Activated CD4-positive, alpha-beta T cell treated with anti-CD3 and anti-CD28 coated beads for 36 hours (primary cell): ENCODE measurements at places on chromosomes 3 and 15. TPM values are rescaled to one million over a fixed set of nuclear protein-coding genes. Genes with fewer than 3 reads are reported as not detected.

DNA sequence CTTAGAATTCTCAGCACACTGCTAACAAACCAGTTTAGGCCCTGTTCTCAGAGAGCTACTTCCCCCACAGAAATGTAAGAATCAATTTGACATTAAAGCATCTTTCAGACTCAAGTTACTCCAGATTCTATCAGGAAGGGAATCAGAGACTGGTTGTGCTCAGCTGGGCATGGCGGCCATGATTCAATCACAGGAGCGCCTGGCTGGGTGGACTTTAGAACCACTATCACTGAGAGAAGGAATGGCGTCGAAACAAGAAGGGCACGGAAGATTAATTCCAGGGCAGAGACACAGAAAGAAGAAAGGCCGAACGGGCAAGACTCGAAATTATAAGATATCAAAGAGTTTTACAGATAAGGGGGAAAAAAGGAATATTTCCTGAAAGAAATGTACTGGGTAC is 6.2 kb downstream of the TNIK start:
- no peak for DNase-seq
- no peak overlapping the region for H3K4me3 ChIP-seq
- no peak overlapping the region for H3K27ac ChIP-seq
- H3K27me3 ChIP-seq, result no peaks in the 10 kb centered on the region

FAM81A gene
- 0.57 TPM for total RNA-seq

- no peak overlapping the region for H3K4me3 ChIP-seq
- no peaks in the 10 kb centered on the region for H3K4me1 ChIP-seq
- no peak overlapping the region for H3K27ac ChIP-seq
- no peaks in the 10 kb centered on the region for H3K27me3 ChIP-seq
- no peak for DNase-seq
These were observed 592.8 kb upstream of the GBE1 start for GRCh38 chr3:82354228-82354627.

GRCh38 chr15:65209701-65210643 is 1.3 kb downstream of the CILP start:
- no peak for DNase-seq
- H3K36me3 ChIP-seq, result no peaks in the 10 kb centered on the region
- no peaks in the 10 kb centered on the region for H3K27me3 ChIP-seq
- peaks cover 3% of the 10 kb centered on the region for H3K4me1 ChIP-seq

GRCh38 chr3:158552124-158552523 is 18.9 kb upstream of the MLF1 start:
- DNase-seq, result no peak
- peaks cover 7% of the 10 kb centered on the region for H3K36me3 ChIP-seq

- no peak overlapping the region for H3K27ac ChIP-seq
- peak; percentile 84 for DNase-seq
- H3K4me1 ChIP-seq, result peaks cover 18% of the 10 kb centered on the region
- no peaks in the 10 kb centered on the region for H3K36me3 ChIP-seq
- peak overlapping the region; percentile 15 for H3K4me3 ChIP-seq
These were observed 12.7 kb downstream of the PLXND1 start for GRCh38 chr3:129593595-129594339.

DNA sequence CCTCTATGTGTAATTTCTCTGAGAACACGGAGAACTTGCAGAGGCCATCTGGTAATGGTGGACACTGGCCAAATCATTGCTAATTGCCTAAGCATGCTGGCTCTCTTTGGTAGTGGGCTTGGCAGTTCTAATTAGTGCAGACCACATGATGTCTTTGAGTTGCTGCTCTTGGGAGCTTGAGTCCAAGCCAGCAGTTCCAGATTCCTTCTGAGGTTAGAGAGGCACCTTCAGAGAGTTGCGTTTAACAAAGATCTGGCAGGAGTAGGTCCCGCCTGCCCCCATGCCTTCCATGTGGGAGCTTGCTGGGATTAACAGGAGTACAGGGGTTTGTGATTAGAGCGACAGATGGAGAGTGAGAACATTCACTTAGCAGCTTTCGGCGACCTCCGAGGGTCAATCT is 449.0 kb upstream of the LMCD1 start:
- H3K27me3 ChIP-seq, result no peaks in the 10 kb centered on the region
- no peaks in the 10 kb centered on the region for H3K36me3 ChIP-seq
- no peak for DNase-seq
- no peaks in the 10 kb centered on the region for H3K4me1 ChIP-seq
- no peak overlapping the region for H3K4me3 ChIP-seq

- no peaks in the 10 kb centered on the region for H3K27me3 ChIP-seq
- H3K4me3 ChIP-seq, result no peak overlapping the region
- H3K27ac ChIP-seq, result peak overlapping the region; percentile 99
- H3K4me1 ChIP-seq, result peaks cover 26% of the 10 kb centered on the region
These were observed 1.1 kb upstream of the MCCC1 start for GRCh38 chr3:183100376-183100775.

DNA sequence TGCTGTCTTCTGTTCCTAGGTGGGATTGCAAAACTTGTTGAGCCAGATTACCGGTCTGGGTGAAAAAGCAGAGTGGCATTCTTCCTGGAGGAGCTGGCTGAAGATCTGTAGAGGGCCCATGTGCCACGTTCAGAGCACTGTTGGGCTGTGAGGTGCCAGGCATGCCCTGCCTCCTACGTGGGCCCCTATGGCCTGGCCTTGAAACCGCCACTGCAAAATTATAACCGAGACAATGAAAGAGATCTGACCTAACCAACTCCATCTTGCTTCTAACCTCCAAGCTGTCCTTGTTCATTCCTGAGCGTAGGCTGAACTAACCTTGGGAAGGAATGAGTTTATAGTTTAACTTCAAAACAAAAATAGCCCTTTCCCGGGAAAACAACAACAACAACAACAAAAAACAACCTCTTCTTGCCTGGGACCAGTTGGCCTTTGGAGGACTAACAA is 1.4 kb upstream of the ACAD9 start:
- no peaks in the 10 kb centered on the region for H3K27me3 ChIP-seq
- no peak for DNase-seq
- peak overlapping the region; percentile 97 for H3K4me3 ChIP-seq
- H3K27ac ChIP-seq, result peak overlapping the region; percentile 99
- peaks cover 34% of the 10 kb centered on the region for H3K36me3 ChIP-seq

DNA sequence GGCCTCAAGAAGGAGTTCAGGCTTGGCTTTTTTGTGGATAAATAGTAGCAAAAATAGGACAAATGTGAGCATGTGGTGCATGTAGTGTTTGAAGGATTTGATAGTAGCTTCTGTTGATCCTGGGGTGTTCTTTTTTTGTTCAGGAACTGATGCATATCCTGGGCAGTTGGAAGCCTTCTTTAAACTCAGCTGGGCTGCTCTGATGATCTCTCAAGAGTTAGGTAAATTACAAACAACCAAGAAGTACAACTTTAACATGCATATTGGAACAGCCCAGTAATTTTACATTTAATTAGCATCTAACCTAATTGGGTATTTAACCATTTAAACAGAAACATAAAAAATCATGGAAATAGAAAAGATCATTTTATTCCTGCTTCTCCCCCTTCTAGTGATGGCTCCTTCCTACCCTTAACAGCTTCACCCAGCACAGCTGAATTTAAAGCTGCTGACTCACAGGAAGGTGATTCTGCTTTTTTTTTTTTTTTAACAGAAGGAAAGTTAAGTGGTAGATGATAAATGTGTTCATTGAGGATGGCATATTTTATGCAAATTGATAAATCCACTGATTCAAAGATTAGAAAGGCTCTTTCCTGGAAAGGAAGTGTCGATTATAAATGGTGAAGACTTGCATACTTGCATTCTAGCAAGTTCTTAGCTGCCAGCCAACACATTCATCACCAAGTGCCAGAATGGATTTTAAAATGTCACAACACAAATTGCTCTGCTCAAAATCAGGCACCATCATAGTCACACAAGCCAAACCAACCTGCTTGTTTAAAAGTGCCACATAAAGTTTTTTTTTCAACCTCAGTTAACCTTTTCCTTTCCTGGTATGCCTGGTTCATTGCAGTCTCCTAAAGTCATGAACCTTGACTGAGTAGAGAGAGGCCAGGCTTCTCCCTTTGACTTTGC is 20.0 kb downstream of the SLC35G2 start:
- no peaks in the 10 kb centered on the region for H3K27me3 ChIP-seq
- DNase-seq, result no peak
- H3K36me3 ChIP-seq, result peaks cover 19% of the 10 kb centered on the region
- peaks cover 16% of the 10 kb centered on the region for H3K4me1 ChIP-seq
- H3K27ac ChIP-seq, result peak overlapping the region; percentile 40

- no peak overlapping the region for H3K27ac ChIP-seq
- H3K27me3 ChIP-seq, result peaks cover 3% of the 10 kb centered on the region
- H3K36me3 ChIP-seq, result no peaks in the 10 kb centered on the region
- H3K4me1 ChIP-seq, result no peaks in the 10 kb centered on the region
- no peak for DNase-seq
- H3K4me3 ChIP-seq, result no peak overlapping the region
These were observed 41.3 kb downstream of the CHDH start for GRCh38 chr3:53804697-53805462.

GAP43 gene
- not detected for total RNA-seq

LRRC31 gene
- total RNA-seq, result not detected

MTFMT gene
- 19.0 TPM for total RNA-seq

RTP3 gene
- total RNA-seq, result not detected

- H3K4me1 ChIP-seq, result peaks cover 9% of the 10 kb centered on the region
- H3K27me3 ChIP-seq, result no peaks in the 10 kb centered on the region
- DNase-seq, result no peak
- H3K36me3 ChIP-seq, result peaks cover 5% of the 10 kb centered on the region
These were observed 62.1 kb downstream of the SLC49A4 start for GRCh38 chr3:122857019-122857418.

- peaks cover 2% of the 10 kb centered on the region for H3K4me1 ChIP-seq
- H3K4me3 ChIP-seq, result no peak within 1 kb of the TSS
- H3K27me3 ChIP-seq, result no peaks in the 10 kb centered on the region
- H3K27ac ChIP-seq, result no peak within 1 kb of the TSS
These were observed at the start of gene CLEC3B for GRCh38 chr3:45026038-45026437. TSS of gene CLEC3B (plus strand) at chr3:45026303. CDS start at chr3:45026363, 60 bp downstream.

SLC7A14 gene
- total RNA-seq, result not detected

DNA sequence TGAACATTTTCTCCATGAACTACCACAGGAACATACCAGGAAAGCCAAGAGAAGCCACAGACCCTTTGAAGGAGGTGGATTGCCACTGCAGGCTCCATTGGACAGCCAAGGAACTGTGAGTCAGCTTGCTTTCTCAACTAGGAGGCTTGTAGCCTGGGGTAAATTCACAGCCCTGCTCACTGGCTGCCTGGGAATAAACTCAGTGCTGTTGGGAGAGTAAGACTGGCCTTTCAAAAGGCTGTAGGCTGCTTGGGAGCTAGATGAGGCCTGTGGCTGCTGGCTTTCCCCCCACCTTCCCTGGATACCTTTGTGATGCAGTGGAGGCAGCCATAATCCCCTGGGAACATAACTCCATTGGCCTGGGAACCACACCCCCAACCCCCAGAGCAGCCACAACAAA is 223.5 kb upstream of the RBMS3 start:
- H3K4me1 ChIP-seq, result no peaks in the 10 kb centered on the region
- H3K36me3 ChIP-seq, result no peaks in the 10 kb centered on the region
- no peaks in the 10 kb centered on the region for H3K27me3 ChIP-seq
- H3K4me3 ChIP-seq, result no peak overlapping the region

SLC25A38 gene
- 23.0 TPM for total RNA-seq

DNA sequence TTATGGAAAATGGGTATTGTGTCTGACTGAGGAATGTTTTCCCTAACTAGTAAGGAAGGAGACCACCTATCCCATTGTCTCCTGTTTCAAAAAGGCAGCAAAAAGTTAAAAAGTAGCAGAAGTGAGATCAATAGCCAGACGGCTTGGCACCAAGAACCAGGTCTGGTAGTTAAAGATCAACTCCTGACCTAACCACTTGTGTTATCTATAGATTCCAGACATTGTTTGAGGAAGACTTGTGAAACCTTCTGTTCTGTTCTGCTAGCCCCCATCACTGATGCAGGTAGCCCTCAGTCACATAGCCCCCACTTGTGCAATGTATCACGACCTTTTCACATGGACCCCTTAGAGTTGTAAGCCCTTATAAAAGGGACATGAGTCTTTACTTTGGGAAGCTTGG is 46.3 kb upstream of the C2CD4B start:
- no peak overlapping the region for H3K27ac ChIP-seq
- H3K27me3 ChIP-seq, result peaks cover 6% of the 10 kb centered on the region
- DNase-seq, result no peak

P3H2 gene
- total RNA-seq, result not detected

GRCh38 chr15:31494786-31495185 is 168.2 kb downstream of the KLF13 start:
- H3K4me3 ChIP-seq, result no peak overlapping the region
- peaks cover 12% of the 10 kb centered on the region for H3K4me1 ChIP-seq
- no peak overlapping the region for H3K27ac ChIP-seq

DNA sequence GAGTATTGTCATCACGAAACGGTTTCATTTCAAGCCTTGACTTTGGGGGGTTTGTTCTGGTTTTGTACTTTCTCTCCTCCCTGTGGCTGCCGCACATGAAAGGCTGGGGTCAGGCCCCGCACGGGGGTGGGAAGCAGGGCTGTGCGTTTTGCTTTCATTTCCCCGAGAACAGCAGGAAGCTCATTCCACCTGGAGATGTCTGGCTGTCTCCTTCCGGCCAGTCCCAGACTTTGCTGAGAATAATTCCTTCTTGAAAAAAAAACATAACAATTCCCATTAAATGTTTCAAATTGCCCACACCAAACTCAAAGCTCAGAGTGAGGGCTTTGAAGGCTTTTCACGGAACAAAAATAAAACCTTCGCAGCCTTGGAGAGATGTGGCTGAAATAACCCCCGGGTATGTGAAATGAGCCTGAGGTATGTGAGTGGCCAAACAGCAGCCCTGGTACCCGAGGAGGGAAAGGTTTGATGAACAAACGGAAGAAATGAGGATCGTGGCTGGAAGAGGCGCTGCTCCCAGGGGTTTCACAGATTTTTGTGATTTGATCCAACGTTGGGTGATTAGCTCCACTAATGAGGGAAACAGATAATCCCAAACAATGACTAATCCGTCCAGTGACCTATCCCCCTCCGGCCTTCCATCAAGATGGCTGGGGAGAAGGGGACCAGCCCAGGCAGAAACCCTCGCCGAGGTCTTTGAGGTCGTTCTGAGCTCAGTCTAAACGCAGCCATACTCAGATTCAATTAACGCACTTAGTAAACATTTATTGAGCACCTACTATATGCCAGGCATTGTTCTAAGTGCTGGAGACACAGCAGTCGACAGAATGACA is 126.9 kb upstream of the MEF2A start:
- H3K27ac ChIP-seq, result no peak overlapping the region
- no peaks in the 10 kb centered on the region for H3K36me3 ChIP-seq
- no peak overlapping the region for H3K4me3 ChIP-seq
- H3K27me3 ChIP-seq, result no peaks in the 10 kb centered on the region
- peak; percentile 31 for DNase-seq
- H3K4me1 ChIP-seq, result peaks cover 44% of the 10 kb centered on the region

- H3K27me3 ChIP-seq, result peaks cover 3% of the 10 kb centered on the region
- no peaks in the 10 kb centered on the region for H3K36me3 ChIP-seq
- no peak overlapping the region for H3K4me3 ChIP-seq
- no peak overlapping the region for H3K27ac ChIP-seq
These were observed 43.6 kb upstream of the DCBLD2 start for GRCh38 chr3:98945101-98945524.
